Trophoblast cell (in vitro differentiated cells and primary cell): ENCODE measurements at places on chromosomes 2 and 18.

- H3K27me3 ChIP-seq: no peaks in the 10 kb centered on the region
- no peak overlapping the region for H3K27ac ChIP-seq
- no peak for DNase-seq
- H3K4me1 ChIP-seq: no peaks in the 10 kb centered on the region
- no peaks in the 10 kb centered on the region for H3K36me3 ChIP-seq
- no peak overlapping the region for H3K4me3 ChIP-seq
These were observed 172.2 kb upstream of the SCN7A start for GRCh38 chr2:166665991-166666940.

GRCh38 chr18:45664824-45665763 is 49.8 kb downstream of the SLC14A2 start:
- H3K27ac ChIP-seq: no peak overlapping the region
- H3K4me3 ChIP-seq: no peak overlapping the region
- no peaks in the 10 kb centered on the region for H3K4me1 ChIP-seq
- DNase-seq: peak; percentile 14
- H3K27me3 ChIP-seq: no peaks in the 10 kb centered on the region

DNA sequence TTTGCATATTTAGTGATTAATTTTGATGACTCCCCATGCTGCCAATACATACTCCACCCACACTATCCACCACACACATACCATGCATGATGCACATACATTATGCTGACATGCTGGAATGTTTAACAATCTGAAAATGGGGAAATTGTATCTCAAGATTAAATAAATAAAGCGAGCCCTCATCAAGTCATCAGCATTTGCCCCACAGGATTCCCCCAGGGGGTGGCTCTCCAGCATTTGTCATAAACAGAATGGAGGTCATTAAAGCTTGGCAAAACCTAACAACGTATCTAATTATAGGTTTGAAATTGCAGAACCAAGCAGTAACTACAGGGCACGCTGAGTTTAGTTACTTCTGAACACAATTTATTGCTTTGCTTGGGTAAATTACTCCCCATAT is 141.2 kb upstream of the TACR1 start:
- peak; percentile 79 for DNase-seq
- H3K4me3 ChIP-seq: no peak overlapping the region
- no peaks in the 10 kb centered on the region for H3K27me3 ChIP-seq
- no peak overlapping the region for H3K27ac ChIP-seq

DNA sequence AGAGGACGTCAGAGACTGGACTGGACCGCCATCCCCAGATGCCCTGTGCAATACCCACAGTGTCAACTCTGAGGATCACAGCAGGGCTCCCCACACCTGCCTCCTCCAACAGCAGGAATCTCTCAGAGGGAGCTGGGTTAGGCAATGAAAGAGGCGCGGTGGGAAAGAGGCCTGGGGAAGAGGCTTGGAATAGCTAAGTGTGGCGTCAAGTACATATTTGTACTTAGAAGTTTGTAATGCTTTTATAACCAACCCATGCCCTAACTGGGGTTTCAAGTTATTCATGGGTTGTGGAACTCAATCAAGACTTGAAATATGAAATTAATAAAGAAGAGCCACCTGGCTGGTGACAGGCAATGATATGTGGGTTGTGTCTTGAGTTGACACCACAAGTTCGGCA is 28.7 kb downstream of the CYP26B1 start:
- no peak overlapping the region for H3K4me3 ChIP-seq
- no peak overlapping the region for H3K27ac ChIP-seq
- peaks cover 20% of the 10 kb centered on the region for H3K4me1 ChIP-seq
- peak; percentile 30 for DNase-seq
- H3K27me3 ChIP-seq: no peaks in the 10 kb centered on the region

GRCh38 chr2:153100151-153100550 is 378.4 kb downstream of the RPRM start:
- H3K27me3 ChIP-seq: no peaks in the 10 kb centered on the region
- H3K36me3 ChIP-seq: no peaks in the 10 kb centered on the region
- peaks cover 3% of the 10 kb centered on the region for H3K4me1 ChIP-seq
- no peak overlapping the region for H3K4me3 ChIP-seq
- H3K27ac ChIP-seq: no peak overlapping the region

DNA sequence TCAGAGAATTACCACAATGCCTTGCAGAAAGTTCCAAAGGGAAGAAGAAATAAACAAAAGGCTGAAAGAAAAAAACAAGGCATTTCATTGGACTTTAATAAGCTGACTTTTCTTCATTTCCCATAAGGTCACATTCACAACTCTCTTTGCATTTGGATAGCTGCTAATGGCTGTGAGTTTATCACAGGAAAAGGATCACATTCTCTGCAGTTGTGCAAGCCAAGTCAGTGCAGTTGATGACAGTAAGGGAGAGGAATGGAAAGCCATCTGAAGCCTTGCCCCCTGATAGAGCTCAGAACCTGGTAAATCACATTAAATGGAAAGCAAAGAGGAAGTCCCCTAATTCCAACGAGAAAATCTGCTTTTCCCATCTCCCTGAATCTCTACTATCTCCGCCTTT is 950.6 kb downstream of the CNTNAP5 start:
- DNase-seq: no peak
- H3K4me1 ChIP-seq: peaks cover 3% of the 10 kb centered on the region
- H3K4me3 ChIP-seq: no peak overlapping the region
- H3K27me3 ChIP-seq: no peaks in the 10 kb centered on the region

GRCh38 chr2:102951249-102951648 is 189.4 kb downstream of the TMEM182 start:
- DNase-seq: no peak
- H3K36me3 ChIP-seq: no peaks in the 10 kb centered on the region
- no peak overlapping the region for H3K27ac ChIP-seq
- no peaks in the 10 kb centered on the region for H3K4me1 ChIP-seq
- H3K4me3 ChIP-seq: no peak overlapping the region

DNA sequence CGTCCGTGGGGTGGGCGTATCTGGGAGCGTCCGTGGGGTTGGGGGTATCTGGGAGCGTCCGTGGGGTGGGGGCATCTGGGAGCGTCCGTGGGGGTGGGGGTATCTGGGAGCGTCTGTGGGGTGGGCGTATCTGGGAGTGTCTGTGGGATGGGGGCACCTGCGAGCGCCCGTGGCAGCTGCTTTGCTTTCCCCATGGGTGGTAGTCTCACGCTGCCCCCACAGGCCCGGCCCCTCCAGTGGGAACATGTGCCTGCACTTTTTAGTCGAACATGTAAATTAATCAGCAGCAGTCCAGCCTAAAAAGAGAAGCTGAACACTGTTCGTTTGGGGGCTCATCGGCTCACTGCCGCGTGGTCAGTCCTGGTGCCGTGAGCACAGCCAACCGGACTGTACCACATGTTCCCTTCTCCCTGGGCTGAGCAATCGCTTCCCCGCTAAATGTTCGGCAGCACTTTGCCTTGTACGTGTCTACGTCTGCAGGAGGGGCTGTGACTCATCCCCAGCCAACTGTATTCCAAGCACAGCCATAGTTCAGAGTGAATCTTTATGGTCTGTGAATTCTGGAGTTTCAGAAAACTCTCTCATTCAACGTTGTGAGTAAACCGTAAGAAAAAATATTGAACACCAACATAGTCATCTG is 271.5 kb downstream of the AGAP1 start:
- H3K4me1 ChIP-seq: no peaks in the 10 kb centered on the region
- DNase-seq: no peak
- H3K4me3 ChIP-seq: no peak overlapping the region
- no peaks in the 10 kb centered on the region for H3K27me3 ChIP-seq
- H3K27ac ChIP-seq: no peak overlapping the region

GRCh38 chr2:206971805-206972204 is 32.5 kb downstream of the CPO start:
- DNase-seq: peak; percentile 51
- peaks cover 3% of the 10 kb centered on the region for H3K4me1 ChIP-seq
- no peak overlapping the region for H3K27ac ChIP-seq
- H3K27me3 ChIP-seq: no peaks in the 10 kb centered on the region

DNA sequence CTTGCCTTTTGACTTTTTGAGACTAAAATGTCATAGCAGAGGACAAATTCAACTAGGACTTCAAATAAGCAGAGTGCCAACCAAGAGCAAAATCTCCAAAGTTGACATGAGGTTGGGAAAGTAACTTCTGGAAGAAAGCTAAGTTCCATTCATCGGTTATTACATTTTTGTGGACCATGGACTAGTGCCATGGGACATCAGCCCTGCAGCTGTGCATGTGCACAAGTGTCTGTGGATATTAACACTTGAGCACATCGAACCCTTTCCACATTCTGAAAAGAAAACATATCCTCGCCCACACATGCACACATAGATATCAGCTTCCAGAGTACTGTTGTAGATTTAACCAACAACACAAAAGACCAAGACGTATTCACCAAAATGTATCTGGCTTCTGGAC is 262.6 kb downstream of the NYAP2 start:
- no peaks in the 10 kb centered on the region for H3K27me3 ChIP-seq
- DNase-seq: no peak
- H3K4me1 ChIP-seq: no peaks in the 10 kb centered on the region
- no peaks in the 10 kb centered on the region for H3K36me3 ChIP-seq
- H3K4me3 ChIP-seq: no peak overlapping the region

- H3K4me3 ChIP-seq: no peak overlapping the region
- no peak for DNase-seq
- H3K27ac ChIP-seq: no peak overlapping the region
- no peaks in the 10 kb centered on the region for H3K4me1 ChIP-seq
These were observed 31.5 kb upstream of the SCG2 start for GRCh38 chr2:223633656-223634055.

GRCh38 chr18:933082-933481 is 28.4 kb downstream of the ADCYAP1 start:
- no peak overlapping the region for H3K4me3 ChIP-seq
- DNase-seq: no peak
- H3K27me3 ChIP-seq: no peaks in the 10 kb centered on the region
- H3K36me3 ChIP-seq: no peaks in the 10 kb centered on the region
- H3K27ac ChIP-seq: no peak overlapping the region

DNA sequence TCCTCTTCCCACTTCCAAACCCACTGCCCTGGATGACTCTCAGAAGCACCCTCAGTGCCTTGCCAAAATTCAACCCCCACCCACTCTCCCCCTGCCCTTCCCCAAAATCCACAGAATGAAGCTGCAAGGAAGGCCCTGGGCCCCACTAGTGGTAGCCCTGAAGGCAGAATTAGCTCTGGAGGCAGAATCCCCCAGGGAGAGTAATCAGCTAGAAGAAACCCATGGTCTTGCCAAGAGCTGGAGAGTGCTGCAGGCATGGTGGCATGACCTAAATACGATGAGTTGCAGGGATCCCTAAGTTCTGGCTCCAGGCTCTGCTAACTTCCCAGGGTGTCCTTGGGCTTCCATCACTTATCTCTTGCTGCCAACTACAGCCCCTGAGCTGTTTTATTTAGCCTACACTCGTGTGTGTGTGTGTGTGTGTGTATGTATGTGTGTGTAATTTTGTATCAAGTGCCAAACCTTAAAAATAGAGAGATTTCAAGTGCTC is 7.9 kb downstream of the GAD1 start:
- no peak overlapping the region for H3K4me3 ChIP-seq
- peaks cover 53% of the 10 kb centered on the region for H3K27me3 ChIP-seq
- no peak for DNase-seq
- H3K27ac ChIP-seq: no peak overlapping the region

GRCh38 chr2:168194784-168195522 is 52.4 kb downstream of the STK39 start:
- H3K27me3 ChIP-seq: no peaks in the 10 kb centered on the region
- no peak for DNase-seq
- H3K4me1 ChIP-seq: peaks cover 3% of the 10 kb centered on the region
- H3K27ac ChIP-seq: no peak overlapping the region
- no peaks in the 10 kb centered on the region for H3K36me3 ChIP-seq
